ENCODE measurements at places on chromosomes 2 and 18. TPM values are rescaled to one million over a fixed set of nuclear protein-coding genes. Genes with fewer than 3 reads are reported as not detected.
A peak's percentile ranks its signal among the peaks of the same experiment; 100 is the strongest.

GRCh38 chr2:119464981-119465380 is 33.3 kb downstream of the TMEM37 start:
- DNase-seq, result no peak

GRCh38 chr2:120400551-120400950 is 54.6 kb downstream of the INHBB start:
- DNase-seq, result peak; percentile 34

DNA sequence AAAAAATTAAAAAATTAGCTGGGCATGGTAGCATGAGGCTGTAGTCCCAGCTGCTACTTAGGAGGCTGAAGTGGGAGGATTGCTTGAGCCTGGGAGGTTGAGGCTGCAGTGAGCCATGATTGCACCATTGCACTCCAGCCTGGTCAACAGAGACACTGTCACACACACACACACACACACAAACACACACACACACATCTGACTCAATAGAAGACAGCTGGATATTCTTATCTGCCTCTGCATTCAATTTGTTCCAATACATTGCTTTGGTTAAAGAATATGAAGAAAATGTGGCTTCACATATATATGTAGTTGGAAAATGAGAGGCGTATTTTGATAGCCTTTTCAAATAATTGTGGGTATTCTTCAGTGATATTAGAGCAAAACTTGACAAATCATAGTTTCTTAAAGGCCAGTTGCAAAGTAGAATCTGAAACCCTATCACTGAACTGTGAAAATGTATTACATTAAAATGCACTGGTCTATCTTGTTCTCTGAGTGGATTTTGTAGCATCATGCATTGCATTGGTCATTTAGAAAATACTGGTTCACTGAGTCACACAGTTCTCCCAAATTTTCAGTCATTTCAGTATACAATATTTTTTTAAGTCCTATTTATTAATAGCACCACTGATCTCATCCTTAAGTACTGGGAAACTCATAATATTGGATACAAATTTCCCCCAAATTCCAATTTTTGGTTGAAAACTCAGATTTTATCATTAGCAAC is 140.9 kb downstream of the MCFD2 start:
- no peak for DNase-seq

DNA sequence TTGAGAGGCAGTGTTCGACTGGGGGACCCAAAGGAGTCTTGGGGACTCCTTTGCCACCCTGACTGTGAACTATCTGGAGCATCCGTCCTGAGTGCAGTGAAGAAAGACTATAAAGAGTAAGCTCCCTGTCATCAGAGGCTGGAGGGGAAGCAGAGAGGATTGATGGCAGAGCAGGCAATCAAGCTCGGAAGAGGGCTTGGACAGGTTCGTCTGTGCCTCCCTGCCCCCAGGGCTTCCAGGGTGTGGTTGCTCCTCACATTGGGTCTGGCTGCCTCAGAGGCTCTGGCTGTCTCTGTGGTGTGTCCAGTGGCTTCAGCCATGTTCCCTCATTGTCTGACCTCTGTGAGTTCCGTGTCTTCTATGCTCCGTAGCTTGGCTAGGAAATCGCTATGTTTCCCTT is 13.8 kb upstream of the EN1 start:
- DNase-seq, result no peak

DNA sequence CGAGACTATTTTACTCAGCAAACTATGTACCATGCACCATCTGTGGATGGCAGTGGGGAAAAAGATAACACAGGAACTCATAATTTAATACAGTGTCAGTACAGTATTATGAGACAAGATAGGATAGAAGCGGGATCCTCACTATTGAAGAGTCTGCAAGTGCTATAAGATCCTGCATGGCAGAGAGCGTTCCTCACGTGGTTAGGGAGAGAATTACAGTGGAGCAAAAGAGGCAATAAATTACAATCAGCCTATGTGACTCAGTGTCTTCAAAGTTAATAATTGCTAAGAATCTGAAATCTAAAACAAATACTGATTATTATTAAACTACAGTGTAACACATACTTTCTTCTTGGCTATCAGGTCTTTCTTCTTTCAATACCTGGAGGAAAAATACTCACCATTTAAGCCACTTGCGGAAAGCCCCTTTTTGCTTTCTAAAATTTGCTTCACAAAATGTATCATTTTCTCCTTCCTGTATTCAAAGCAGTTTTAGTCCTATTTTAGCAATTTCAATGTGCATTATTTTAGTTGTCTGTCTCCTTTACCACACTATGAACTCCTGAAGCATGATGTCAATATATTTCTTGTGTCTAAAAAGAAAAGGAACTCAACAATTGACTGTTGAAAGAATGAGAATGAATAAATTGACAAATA is 342.9 kb downstream of the SPAG16 start:
- no peak for DNase-seq

DNA sequence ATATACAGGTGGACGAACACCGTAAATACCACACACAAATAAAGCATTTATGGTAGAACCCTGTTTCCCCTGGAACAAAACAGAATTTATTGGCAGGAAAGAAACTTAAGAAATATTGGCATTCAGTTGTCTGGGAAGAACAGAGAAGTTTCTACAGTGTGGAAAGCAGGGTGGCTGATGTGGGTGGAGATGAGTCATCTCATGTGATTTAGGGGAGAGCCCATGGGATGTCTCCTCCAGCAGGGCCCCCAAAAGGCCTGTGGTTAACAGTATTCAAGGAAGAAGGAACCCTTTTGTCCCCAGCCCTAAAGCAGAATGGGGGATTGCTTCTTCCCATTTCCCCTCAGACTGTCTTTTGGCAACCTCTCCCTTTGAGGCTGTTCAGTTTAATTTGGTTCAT is 24.2 kb downstream of the SIX3 start:
- DNase-seq, result no peak

Gene SH3BP4
- total RNA-seq, result 26.7 TPM

Gene ZNF892
- total RNA-seq, result 8.5 TPM

Gene TANK
- total RNA-seq, result 71.3 TPM

Gene APCDD1
- total RNA-seq, result 43.1 TPM
